NCI-H510A (cell line): ENCODE measurements at places on chromosomes 3 and 15.

DNA sequence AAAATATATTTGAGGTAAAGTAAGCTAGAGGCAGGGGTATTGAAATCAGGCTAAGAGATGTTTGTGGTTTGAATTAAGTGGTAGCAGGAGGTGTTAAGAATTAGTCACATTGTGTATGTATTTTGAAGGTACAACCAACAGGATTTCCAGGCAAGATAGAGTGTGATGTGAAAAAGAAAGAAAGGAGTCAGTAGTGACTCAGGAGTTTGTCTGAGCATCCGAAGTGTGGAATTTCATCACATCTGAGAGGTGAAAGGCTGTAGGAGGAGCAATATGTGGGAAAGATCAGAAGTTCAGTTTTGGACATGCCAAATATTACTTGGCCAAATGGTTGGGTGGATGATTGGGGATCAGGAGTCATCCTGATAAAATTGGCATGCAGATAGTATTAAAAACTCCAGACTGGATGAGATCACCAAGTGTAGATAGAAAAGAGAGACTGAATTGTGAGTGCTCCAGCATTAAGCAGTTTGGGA lies 32.1 kb upstream of the EBLN2 start:
- DNase-seq = no peak

DNA sequence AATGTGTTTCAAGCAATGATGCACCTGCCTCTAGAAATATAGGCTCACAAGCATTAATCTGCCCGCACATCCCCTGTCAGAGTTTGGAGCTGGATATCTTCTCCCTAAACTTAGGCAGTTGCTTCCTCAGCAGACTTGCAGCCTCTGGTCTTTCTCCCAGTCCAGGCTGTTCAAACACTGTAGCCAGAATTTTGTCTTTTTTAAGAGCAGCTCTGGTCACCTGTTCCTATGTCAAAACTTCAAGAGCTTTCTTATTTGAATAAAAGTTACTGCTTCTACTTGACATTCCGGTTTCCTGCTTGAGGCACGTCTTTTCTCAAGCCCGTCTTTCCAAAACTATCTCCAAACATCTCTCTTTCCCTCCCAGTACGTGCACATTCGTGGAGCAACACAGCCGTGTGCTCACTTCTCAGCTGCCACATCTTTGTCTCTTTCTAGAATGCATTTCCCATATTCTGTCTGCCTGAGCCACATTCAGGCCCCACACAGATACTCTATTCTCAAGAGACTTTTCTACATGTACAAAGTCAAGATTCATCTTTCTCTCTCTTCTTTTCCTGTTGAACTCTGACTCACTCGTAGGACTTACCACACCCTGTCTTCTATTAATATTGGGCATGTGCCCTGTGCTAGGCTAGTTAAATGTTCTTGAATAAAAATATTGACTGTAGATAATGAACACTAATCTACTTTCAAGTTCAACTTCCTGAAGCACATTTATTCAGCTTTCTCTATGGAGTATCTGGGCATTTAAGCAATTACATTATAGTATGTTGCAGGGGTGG lies 307.7 kb upstream of the SOX2 start:
- DNase-seq = no peak

DNA sequence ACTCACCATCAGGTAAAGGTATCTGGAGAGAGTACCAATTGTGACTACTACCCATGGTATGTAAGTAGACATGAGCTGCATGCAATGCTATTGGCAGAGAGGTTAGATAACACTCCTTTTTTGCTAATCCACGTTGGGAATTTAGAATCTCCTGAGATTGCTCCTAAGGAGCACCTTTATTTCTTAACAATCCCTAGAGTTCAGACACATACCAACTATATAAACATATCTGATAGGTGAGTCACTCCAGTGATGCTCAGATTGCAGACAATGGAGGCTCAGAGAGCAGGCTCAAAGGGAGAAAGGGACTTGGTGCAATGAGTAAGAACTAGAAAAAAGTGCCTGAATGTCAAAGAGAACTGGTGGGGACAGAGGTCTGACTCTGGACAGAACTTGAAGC lies 47.0 kb upstream of the LRRFIP2 start:
- no peak for DNase-seq

DNA sequence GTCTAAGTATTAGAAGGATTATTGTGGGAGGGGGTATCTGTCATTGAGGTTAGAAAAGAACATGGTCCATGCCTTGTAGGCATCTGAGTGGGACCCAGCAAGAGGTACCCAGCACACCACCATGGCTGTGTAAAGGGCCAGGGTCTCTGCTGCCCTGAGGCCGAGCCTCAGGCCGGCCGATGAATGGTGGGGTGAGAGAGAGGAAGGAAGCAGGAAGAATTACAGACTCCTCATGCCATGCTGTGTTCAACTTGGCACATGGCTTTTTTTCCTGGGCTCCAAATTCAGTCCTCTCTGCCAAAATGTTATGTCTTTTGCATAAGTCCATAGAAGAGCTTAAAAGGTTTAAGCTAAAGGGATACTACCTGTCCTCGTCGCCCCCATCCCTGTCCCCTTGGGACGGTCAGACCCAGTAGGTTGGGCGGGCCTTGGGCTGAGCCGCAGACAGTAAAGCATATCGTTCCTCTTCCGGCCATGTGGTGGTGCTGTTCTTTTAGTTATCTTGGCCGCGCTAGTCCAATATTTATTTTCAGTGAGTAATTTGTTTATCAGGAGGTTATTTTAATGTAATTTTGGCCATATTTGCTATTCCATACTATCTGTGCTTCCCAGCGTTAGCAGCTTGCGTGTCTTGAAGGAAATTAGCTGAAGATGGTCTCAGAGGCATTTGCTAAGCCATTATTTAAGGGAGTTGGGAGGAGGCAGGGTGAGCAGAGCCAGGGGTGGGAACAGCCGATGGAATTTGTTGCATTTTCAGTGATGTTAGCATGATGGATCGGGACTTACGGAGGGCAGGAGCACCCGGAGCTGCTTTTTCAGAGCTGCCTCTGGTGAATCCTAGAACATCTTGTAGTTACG lies 152.4 kb downstream of the AGBL1 start:
- no peak for DNase-seq
